ENCODE measurements at places on chromosomes 3 and 15. TPM values are rescaled to one million over a fixed set of nuclear protein-coding genes. Genes with fewer than 3 reads are reported as not detected.

Gene HACD2
- 23.2 TPM for total RNA-seq

DNA sequence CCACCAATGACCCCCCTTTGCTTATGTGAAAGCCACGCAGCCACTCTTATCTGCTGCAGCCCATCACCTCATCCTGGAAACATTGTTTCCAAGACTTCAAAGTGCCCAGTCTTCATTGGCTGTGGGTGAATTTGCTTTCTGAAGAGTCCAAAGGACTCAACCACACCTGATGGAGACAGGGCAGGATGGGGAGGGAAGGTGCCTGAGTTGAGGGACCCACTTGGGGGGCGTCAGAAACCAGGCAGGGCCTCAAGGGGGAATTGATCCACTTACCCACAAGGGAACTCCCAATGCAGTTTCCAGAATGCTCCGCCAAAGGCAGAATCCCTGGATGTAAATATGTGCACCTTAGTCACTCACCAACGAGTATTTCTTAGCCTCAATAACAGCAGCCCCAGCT is 147.9 kb upstream of the ATP2B2 start:
- no peaks in the 10 kb centered on the region for H3K36me3 ChIP-seq
- no peaks in the 10 kb centered on the region for H3K4me1 ChIP-seq
- H3K27ac ChIP-seq = no peak overlapping the region
- H3K4me3 ChIP-seq = no peak overlapping the region
- H3K27me3 ChIP-seq = peaks cover 20% of the 10 kb centered on the region

GRCh38 chr3:157752956-157753786 is 250.0 kb upstream of the VEPH1 start:
- H3K27me3 ChIP-seq = no peaks in the 10 kb centered on the region
- H3K36me3 ChIP-seq = no peaks in the 10 kb centered on the region
- H3K4me1 ChIP-seq = no peaks in the 10 kb centered on the region
- no peak overlapping the region for H3K4me3 ChIP-seq

GRCh38 chr3:144775551-144775950 is 803.9 kb downstream of the DIPK2A start:
- H3K4me3 ChIP-seq = no peak overlapping the region
- DNase-seq = no peak
- H3K27ac ChIP-seq = no peak overlapping the region
- H3K27me3 ChIP-seq = no peaks in the 10 kb centered on the region
- no peaks in the 10 kb centered on the region for H3K4me1 ChIP-seq

- H3K36me3 ChIP-seq = no peaks in the 10 kb centered on the region
- peaks cover 1% of the 10 kb centered on the region for H3K27me3 ChIP-seq
- no peak overlapping the region for H3K4me3 ChIP-seq
- no peak overlapping the region for H3K27ac ChIP-seq
- DNase-seq = no peak
Observed at GRCh38 chr3:24048843-24049242, 103.8 kb downstream of the NR1D2 start.

DNA sequence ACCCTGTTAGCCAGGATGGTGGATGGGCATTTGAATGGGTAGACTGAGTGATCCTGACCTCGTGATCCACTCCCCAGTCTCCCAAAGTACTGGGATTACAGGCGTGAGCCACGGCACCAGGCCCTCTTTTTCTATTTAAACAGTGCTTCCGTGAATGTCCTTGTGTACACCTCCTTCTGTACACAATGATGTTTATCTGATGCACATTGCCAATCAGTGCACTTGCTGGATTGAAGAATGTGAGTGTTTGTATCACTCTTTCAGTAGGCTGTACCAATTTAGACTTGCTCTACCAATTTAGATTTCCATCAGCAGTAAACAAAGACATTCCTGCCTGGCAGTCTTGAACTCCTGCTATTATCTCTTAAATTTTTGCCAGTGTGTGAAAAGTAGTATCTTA is 8.9 kb upstream of the ZNF619 start:
- peaks cover 43% of the 10 kb centered on the region for H3K36me3 ChIP-seq
- H3K27ac ChIP-seq = no peak overlapping the region
- no peaks in the 10 kb centered on the region for H3K27me3 ChIP-seq
- H3K4me1 ChIP-seq = peaks cover 26% of the 10 kb centered on the region
- no peak for DNase-seq

Gene ARPP19
- total RNA-seq = 176 TPM

DNA sequence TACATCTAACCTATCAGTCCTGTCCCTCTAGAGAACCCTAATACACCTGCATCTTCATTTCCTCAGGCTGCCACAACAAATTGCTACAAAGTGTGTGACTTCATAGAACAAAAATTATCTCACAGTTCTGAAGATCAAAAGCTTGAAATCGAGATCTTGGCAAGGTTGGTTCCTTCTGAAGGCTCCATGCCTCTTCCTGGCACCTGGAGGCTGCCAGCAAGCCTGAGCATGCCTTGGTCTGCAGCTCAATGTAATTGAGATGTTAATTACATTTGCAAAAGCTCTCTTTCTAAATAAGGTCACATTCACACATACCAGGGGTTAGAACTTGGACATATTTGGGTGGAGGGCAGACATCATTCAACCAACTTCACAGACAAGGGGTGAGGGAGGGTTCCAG is 86.4 kb upstream of the ABHD17C start:
- no peaks in the 10 kb centered on the region for H3K4me1 ChIP-seq
- H3K36me3 ChIP-seq = no peaks in the 10 kb centered on the region
- DNase-seq = no peak
- H3K27ac ChIP-seq = no peak overlapping the region

- H3K27ac ChIP-seq = no peak overlapping the region
- H3K27me3 ChIP-seq = no peaks in the 10 kb centered on the region
- H3K36me3 ChIP-seq = peaks cover 32% of the 10 kb centered on the region
Observed at GRCh38 chr3:66450390-66451022, 50.3 kb downstream of the LRIG1 start.

Gene EBLN2
- 7.1 TPM for total RNA-seq

GRCh38 chr3:13171704-13172643 is 98.7 kb upstream of the IQSEC1 start:
- peaks cover 1% of the 10 kb centered on the region for H3K27me3 ChIP-seq
- no peak overlapping the region for H3K27ac ChIP-seq
- no peaks in the 10 kb centered on the region for H3K4me1 ChIP-seq

DNA sequence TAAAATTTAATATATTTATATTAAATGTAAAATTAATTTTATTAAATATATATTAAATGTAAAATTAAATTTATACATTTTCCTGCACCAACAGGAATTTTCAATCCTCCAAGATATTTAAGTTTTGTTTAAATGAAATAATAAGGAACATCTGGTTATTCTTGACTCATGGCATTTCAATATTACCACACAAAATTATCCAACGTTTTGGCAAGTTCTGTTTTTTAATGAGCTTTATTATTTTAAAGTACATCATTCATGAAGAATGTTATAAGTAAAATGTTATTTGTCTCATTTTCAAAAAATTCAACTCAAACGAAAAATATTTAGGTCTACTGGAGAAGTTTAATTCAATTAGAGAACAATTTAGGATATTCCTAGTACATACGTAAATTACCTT is 811.4 kb downstream of the NAALADL2 start:
- H3K27ac ChIP-seq = no peak overlapping the region
- H3K27me3 ChIP-seq = no peaks in the 10 kb centered on the region
- no peaks in the 10 kb centered on the region for H3K4me1 ChIP-seq
- no peaks in the 10 kb centered on the region for H3K36me3 ChIP-seq
- no peak for DNase-seq

DNA sequence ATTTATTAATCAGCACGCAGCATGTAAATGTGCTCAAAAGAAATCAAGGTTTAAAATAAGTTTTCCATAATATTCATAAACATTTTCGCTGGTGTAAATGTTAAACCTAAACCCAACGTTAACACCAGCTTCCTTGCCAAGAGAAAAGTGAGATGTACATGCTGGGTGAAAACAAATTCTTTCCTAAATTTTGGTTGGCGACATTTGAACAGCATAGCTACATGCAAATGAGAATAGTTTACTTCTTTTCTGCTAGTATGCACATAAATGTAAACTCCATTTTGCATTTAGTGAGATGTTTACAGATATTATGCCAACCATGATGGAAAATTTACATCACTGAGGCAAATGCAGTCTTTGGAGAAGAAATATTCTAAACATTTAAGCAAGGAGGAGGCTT is 182.2 kb downstream of the GAP43 start:
- H3K27me3 ChIP-seq = peaks cover 42% of the 10 kb centered on the region
- peaks cover 15% of the 10 kb centered on the region for H3K4me1 ChIP-seq
- H3K36me3 ChIP-seq = no peaks in the 10 kb centered on the region
- no peak overlapping the region for H3K4me3 ChIP-seq
- no peak overlapping the region for H3K27ac ChIP-seq
- DNase-seq = no peak

- no peak for DNase-seq
- no peak overlapping the region for H3K27ac ChIP-seq
- no peaks in the 10 kb centered on the region for H3K27me3 ChIP-seq
Observed at GRCh38 chr3:104359546-104359945, 1007.2 kb upstream of the ALCAM start.

DNA sequence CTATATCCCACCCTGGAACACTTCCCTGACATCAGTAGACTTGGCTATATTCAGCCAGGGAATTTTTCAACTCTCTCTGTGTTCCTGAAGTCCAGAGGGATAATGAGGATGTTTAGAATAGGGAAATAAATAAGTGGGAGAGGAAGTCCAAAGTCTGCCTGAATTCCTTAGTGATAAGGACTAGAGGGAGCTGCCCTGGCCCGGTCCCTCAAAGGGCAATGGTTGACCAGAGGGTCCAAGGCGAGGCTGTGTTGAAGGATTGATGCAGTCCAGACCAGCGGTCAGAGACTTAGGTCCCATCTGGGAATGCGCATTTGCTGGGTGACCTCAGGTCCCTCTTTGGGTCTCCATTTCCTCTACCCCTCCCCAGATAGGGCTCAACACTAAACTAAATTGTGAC is 7.9 kb downstream of the VIPR1 start:
- no peak overlapping the region for H3K4me3 ChIP-seq
- no peaks in the 10 kb centered on the region for H3K27me3 ChIP-seq
- no peak overlapping the region for H3K27ac ChIP-seq
- peaks cover 26% of the 10 kb centered on the region for H3K4me1 ChIP-seq

Measured in activated CD4-positive, alpha-beta memory T cell treated with anti-CD3 and anti-CD28 coated beads, Interleukin-2, amount 10 ng/mL, durations not matched to agents 7 days and 5 days (primary cell).